ENCODE measurements at places on chromosomes 13 and 19.

DNA sequence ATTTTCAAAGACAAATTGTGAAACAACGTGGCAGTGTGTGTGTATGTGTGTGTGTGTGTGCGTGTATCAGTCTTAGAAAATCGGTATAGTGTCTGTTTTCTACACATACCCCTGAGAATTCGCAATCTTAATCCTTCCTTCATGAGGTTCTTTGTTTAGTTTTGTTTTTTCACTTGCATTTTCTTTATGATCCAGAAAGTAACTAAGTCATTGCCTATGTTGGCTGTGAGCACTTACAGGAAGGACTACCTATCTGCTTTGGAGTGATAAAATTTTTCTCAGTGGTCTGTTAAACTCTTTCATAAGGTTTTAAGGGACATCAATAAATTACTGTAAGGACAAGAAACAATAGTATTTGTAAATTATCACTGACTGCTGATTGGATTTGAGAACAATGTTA, 1587.1 kb downstream of the PCDH9 start:
- DNase-seq = no peak

DNA sequence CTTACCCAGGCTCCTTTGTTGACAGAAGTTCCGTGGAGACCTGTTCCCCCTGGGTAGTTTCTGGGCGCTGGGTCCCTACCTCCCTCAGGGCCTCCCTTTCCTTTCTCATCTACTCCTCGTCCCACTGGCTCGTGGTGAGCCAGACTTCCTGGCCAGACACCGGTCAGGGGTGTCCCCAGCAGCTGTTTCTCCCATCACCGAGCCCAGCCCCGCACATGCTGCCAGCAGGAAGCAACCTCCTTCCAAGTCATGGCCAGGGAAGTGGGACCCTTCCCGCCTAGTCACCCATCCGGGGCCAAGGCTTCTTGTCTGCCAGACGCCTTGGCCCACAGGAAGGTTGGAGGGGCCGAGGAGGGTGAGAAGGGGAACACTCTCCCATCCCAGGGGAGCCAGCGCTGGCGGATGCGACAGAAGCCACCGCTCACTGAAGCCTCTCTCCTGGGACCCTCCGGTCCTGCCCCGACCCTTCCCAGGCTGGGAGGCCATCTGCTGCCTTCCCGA, 5.7 kb downstream of the PAK4 start:
- no peak for DNase-seq

- DNase-seq = no peak
Observed at GRCh38 chr13:98599502-98600328, 22.8 kb upstream of the STK24 start.

DNA sequence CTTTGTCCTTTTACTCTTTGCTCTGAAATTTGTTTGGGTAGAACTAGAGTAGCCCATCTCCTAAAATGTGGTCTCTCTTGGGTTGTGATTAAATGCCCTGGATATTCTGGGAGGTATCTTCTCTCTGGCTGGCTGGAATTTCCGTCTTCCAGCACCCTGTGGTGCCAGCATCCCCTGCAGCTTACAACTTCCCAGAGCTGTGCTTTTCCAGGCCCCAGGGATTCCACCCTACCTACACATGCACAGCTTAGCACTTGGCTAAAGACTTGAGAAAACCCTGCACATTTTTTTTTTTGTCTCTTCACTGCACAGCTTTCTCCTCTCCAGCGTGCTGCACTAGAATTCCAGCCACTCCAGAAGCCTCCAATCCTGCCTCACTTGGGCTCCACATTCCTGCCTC, 334.7 kb downstream of the IRS2 start:
- no peak for DNase-seq

GRCh38 chr13:23081220-23081619, 99.6 kb upstream of the SGCG start:
- no peak for DNase-seq

DNA sequence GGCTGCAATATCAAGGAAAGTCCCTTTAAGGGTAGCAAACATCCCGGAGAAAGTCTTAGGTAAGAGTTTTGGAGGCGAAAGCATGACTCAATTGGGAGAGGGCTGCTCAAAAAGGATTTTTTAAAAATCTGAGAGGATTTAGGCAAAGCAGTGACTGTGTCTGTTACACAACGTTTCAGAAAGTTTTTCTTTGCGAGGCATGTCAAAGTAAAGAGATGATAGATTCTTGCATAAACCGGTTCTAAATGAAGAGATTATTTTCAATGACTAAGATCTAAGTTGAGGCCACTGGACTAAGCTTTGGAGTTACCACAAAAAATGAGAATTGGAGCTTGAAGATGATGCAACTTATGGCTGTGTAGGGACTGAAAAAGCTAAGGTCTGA, 43.7 kb upstream of the ENOX1 start:
- DNase-seq = no peak
